Stimulated activated CD4-positive, alpha-beta T cell treated with anti-CD3 and anti-CD28 coated beads, Interleukin-2, amount 100 ng/mL, for 48 hours (primary cell): ENCODE measurements at places on chromosomes 12 and 14.
A peak's percentile ranks its signal among the peaks of the same experiment; 100 is the strongest.

- no peak for DNase-seq
Observed at GRCh38 chr14:55881577-55882241, 236.5 kb upstream of the PELI2 start.

DNA sequence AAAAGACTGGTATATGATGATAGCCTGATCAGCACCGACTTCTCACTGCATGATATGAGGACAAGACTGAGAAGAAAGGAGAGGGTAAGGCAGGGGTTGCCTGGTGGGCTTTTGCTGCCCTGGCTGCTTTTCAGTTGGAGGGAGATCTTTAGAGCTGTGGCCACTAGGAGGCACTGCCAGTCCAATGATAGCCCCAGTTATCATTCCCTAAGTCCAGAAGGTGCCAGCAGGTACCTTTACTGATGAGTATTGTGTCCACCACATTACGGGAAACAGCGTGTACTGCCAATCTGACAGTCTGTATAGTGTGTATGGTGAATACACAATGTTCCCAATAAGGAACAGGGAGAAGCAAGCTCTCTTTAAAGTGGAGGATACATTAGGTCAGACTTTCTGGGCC lies 55.8 kb upstream of the CCDC175 start:
- peak; percentile 6 for DNase-seq

- DNase-seq, result no peak
Observed at GRCh38 chr14:33930439-33930838, 20.4 kb downstream of the EGLN3 start.

- no peak for DNase-seq
Observed at GRCh38 chr12:121264135-121264534, 32.4 kb downstream of the CAMKK2 start.

- DNase-seq, result no peak
Observed at GRCh38 chr12:67515679-67516340, 132.7 kb upstream of the DYRK2 start.

DNA sequence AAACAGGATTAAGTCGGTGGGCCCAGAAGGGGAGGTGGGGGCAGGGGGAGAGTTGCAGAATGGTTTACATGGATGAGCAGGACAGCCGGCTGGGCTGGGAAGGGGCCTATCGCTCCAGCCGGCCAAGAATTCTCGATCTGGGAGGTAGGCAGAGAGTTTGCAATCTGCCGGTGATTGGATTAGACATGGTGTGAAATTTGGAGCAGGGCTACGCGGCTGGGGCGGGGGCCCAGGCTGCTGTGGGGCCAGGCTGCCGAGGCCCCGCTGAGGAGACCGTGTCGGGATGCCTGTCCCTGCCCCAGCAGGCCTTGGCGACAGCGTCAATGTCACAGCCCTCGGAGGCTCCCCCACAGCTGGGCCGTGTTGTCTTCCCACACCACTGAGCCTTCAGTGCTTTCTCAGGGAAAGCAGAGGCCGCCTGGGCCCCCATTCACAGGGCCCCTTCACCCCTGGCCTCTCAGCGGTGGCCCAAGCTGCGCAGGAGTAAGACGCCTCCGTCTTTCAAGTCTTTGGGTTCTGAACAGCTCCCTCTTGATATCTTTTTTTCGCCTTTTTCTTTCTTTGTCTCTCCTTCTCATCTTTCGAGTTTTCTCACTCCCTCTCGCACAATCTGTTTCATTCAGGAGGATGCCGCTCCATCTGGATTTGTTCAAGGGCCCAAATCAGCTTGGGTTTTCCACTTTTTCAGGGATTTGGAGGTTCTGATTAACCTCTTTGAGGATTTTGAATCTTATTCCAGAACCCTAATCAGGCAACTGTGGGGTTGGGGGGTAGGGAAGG lies 117.5 kb upstream of the PARP11 start:
- DNase-seq, result no peak

GRCh38 chr14:23443881-23444280 lies 8.4 kb upstream of the MYH7 start:
- no peak for DNase-seq

- no peak for DNase-seq
Observed at GRCh38 chr14:89227496-89227836, 189.6 kb downstream of the FOXN3 start.

GRCh38 chr12:10453156-10453555 lies at the start of gene KLRC1:
Gene KLRC1, minus strand, starts transcription at chr12:10453377. Its CDS starts 2,221 bp downstream, at chr12:10451156.
- DNase-seq, result no peak

GRCh38 chr12:95789126-95790032 lies 1.2 kb downstream of the NTN4 start:
- no peak for DNase-seq

DNA sequence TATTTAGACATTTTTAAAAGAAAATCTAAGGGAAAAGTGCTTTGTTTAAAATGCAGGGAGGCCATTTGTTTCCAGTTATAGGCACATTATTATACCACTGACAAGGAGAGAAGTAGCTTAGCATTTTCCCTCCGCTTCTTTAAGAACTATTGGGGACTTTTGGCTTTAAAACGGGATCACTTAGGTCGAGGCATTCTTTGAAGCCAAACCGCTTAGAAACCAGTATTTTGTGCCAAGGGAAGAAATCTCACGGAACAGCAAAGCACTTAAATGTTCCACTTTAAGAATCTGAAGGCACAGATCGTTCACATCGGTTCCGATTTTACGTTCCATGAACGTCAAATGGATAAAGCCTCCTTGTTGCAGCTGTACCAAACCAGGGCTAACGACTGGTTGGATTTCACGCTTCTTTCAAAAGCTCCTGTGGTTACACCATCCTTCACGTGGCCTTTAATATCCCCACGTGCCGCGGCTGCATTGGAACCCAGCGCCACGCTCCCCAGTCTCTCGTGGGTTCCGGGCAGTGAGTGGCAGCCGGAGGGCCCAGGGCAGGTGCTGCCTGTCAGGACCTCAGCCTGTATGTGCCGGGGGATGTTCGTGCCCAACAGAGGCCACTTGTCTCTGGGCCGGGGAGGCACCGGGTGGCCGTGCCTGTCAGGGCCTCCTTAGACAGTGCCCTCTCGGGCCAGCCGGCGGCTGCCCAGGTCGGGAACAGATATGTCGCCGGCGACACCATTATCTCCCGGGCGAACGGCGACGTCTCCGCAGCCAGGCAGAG lies 195.4 kb downstream of the KIF26A start:
- DNase-seq, result no peak

DNA sequence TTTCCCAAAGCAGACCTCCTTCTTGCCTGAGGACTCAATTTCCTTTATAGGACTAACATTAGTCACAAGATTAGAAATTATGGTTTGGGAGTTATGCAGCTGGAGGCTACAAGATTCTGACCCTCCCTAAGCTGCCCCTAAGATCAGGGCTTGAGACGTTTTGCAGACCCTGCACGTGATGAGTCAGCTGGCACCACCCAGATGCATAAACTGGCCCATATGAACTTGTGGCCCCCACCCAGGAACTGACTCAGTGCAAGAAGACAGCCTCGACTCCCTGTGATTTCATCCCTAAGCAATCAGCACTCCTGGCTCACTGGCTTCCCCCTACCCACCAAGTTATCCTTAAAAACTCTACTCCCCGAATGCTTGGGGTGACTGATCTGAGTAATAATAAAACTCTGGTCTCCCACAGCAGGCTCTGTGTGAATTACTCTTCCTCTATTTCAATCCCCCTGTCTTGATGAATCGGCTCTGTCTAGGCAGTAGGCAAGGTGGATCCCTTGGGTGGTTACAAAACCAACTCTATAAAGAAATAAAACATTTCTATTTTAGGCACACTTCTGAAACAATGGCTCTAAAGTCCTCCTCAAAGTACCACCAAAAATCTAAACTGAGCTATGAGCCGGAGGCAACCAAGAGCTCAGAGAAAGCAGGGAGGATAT lies 233.4 kb downstream of the TMEM132D start:
- no peak for DNase-seq

DNA sequence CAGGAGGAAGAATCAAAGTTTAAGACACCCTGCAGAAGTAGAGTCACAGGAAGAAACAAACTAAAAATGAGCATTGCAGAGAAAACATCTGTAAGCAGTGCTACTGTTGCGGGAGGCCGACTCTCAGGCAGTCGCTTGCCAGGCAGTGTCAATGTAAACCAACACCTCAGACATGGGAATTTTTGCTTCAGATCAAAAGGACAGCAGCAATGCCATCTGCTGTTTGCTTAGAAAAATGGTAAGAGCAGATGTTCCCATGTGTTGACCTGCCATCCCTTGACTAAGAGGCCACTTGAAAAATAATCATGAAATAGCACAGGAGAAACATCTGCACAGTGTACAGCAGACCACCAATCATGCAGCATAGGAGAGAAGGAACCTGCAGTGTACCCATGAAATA lies 196.6 kb downstream of the SLC25A21 start:
- no peak for DNase-seq

DNA sequence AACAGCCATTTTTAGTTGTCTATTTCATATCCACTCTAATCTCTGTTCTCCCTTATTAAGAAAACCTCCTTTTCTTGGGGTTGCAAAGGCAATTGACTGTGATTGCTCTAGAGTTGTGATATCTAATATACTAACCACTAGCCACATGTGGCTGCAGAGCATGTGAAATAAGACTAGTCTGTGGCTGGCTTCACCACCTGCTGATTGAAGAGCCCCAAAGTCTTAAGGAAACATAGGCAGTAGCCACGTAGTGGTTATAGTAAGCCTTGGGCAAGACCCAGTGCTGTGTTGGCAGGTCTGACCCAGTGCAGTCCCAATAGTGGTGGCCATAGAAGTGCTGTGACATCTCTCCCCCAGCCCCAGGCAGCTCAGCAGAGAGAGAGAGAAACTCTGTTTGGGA lies 28.4 kb upstream of the ATP2B1 start:
- DNase-seq, result no peak

DNA sequence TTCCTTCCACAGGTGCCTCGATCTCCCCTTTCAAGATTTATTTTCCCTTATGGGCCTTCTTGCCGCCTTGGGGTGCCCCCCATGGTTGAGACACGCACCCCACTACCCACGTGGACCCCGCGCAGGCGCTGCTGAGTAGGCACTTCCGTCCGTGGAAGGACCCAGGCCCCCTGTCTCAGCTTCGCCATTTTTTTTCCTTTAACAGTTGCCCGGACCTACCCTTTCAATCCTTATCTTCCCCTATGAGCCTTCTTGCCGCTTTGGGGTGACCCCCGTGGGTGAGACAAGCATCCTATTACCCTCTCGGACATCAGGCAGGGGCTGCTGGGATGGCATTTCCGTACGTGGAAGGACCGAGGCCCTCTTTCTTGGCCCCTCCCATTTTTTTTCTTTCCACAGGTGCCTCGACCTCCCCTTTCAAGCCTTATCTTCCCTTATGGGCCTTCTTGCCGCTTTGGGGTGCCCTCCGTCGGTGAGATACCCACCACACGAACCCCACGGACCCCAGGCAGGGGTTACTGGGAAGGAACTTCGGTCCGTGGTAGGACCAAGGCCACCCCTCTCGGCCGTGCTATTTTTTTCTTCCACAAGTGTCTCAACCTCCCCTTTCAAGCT lies 268.2 kb downstream of the ALG10 start:
- DNase-seq, result no peak

- no peak for DNase-seq
Observed at GRCh38 chr14:104331871-104332605, 193.7 kb downstream of the KIF26A start.

GRCh38 chr14:102779084-102779462 lies 1.8 kb downstream of the TRAF3 start:
- DNase-seq, result no peak

DNA sequence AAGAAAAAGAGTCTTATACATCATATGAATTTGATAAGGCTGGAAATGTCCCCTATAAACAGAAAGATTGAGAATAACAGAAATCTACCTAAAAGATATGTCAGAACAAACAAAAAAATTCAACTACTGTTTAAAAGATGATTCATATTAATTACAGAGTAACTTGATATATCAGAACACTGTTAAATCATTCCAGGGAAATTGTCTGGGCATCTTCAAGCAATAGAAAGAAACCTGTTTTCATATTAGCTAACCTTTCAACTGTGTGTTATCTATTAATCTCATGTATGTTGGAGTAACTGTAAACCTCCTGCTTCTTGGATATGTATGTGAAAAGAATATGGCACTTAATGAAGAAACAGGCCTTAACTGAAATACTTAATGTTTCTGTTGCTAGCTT lies 96.7 kb downstream of the NUBPL start:
- no peak for DNase-seq

- DNase-seq, result no peak
Observed at GRCh38 chr14:104882991-104883660, 18.1 kb downstream of the CEP170B start.

- DNase-seq, result no peak
Observed at GRCh38 chr12:130601327-130601726, 114.8 kb downstream of the RIMBP2 start.

GRCh38 chr14:87873741-87874140 lies 119.2 kb downstream of the GALC start:
- DNase-seq, result no peak

DNA sequence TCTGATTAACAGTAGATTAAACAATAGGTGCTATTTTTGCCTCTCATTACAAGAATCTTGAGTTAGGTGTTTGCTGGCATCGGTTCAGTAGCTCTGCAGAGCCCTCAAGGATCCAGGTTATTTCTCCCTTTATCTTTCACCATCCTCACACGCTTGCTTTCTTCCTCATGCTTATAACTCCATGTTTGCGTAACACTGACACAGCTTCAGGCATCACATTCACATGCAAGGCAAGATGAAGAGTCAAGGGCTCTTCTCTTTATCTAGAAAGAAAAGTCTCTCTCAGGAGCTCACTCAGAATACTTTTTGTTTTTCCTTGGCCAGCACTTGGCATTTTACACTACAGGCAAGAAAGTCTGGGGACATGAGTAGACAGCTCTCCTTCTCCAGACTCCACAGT lies 24.2 kb upstream of the PTHLH start:
- no peak for DNase-seq

DNA sequence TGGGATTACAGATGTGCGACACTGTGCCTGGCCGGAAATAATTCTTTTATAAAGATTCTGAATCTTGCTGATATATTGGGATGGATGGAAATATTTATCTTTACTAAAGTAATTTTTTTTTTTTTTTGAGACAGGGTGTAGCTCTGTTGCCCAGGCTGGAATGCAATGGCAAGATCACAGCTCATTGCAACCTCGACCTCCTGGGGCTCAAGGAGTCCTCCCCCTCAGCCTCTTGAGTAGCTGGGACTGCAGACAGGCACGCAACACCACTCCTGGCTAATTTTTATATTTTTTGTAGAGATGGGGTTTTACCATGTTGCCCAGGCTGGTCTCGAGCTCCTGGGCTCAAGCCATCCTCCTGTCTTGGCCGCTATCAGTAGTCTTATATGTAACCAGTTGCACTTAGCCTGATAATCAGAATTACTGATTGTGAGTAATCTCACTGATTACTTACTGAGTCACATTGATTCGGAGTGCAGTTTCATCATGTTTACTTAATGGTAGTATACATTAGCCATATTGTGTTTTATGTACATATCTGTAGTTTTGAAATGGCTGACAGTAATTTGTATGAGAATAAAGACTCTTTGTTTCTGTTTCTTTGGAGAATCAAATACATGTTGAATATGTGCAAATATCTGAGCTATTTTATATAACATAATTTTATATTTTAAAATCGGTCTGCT lies 50.4 kb upstream of the LRTM2 start:
- DNase-seq, result no peak

- DNase-seq, result no peak
Observed at GRCh38 chr12:57627501-57628279, 5.3 kb downstream of the B4GALNT1 start.
